ENCODE measurements at places on chromosomes 4 and X.

- no peak for DNase-seq
Measured at GRCh38 chr4:132683957-132684356, 465.1 kb upstream of the PCDH10 start.

- no peak for DNase-seq
Measured at GRCh38 chr4:60194214-60194613, 1005.9 kb upstream of the ADGRL3 start.

DNA sequence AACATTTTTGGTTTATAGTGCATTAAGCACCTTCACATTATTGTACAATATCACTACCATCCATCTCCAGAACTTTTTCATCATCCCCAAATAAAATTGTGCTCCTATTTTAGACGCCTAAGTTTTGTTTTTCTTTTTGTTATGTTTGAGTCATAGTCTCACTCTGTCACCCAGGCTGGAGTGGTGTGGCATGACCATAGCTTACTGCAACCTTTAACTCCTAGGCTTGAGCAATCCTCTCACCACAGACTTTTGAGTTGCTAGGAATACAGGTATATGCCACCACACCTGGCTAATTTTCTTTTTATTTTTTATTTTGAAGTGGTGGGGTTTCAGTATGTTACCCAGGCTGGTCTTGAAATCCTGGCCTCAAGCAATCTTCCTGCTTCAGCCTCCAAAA is 33.9 kb downstream of the PRSS12 start:
- no peak for DNase-seq

GRCh38 chrX:23919706-23920320 is 12.0 kb downstream of the CXorf58 start:
- DNase-seq, result no peak

- DNase-seq, result no peak
Measured at GRCh38 chr4:26020083-26020668, 106.2 kb downstream of the SMIM20 start.

DNA sequence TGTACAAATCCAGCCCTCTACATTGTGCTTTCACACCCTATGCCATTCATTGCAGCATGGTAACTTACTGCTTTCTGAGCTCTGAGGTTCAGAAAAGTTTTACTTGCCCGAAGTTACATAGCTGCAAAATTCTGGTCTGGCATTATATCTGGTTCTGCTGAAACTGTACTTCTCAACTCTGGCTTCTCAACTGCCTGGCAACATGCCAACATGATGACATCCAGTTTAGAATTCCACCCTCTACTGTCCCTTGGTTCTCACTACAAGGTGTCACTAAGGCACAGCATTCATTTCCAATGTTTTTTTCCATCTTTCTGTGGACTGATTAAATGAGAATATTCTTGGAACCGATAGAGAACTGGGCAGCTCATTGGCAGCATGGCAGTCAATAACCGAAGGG is 242.9 kb upstream of the PRPS2 start:
- no peak for DNase-seq

Data from GM12864 (cell line).